ENCODE measurements at places on chromosomes 6 and 20. TPM values are rescaled to one million over a fixed set of nuclear protein-coding genes. Genes with fewer than 3 reads are reported as not detected.

DNA sequence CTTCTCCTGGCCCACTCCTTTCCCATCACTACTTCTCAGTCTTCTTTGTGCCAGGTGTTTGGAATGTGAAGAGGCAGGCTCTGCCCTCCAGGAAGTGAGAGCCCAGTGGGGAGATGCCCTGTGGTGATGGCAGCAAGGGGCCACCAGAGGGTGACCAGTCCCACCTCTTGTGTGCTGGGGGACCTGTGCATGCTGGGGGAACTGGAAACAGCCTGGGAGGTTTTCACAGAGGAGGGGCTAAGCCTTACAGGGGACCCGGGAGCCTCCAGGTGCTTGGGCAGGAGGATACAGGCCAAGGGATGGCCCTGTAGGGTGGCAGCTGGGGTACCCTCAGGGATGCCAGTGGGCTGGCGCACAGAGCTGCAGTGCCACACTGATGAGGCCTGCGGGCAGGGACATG, 72.3 kb downstream of the RAMACL start:
- no peak for DNase-seq

The NEU1 gene
- 91.5 TPM for total RNA-seq

The HEBP2 gene
- total RNA-seq, result 10.7 TPM

The LPA gene
- not detected for total RNA-seq

All from H4 (cell line).